DMS79 (cell line): ENCODE measurements at places on chromosomes 3 and 15.

- no peak for DNase-seq
Measured at GRCh38 chr3:127454968-127455367, 135.6 kb downstream of the TPRA1 start.

- DNase-seq: no peak
Measured at GRCh38 chr3:23979569-23979968, 34.5 kb downstream of the NR1D2 start.

DNA sequence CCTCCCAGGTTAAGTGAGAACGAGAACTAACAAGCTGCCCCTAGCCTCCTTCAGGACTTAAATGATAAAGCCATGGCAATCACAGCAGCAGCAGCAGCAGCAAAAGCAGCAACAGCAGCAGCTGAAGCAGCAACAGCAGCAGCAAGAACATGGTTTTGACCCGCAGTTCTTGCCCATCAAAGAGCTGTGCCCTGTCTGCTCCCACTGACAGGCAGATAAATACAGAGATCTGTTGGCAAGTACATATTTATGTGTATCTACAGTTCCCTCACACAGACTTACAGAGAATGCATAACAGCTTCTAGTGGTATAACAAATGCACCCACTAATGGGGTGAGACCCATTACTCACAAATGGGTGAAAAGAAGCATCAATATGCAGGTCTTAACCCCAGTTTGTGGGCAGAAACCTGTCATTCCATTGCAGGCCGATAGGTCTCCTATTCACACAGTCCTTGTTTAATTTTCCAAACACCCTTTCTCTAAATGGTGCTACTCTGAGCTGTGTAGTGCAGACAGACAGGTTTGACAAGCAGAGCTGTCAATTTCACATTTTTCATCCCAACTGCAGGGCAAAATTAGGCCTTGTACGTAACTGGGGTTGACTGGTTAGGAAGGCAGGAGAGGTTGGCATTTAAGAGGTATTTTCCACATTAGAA is 316.3 kb downstream of the TIGIT start:
- DNase-seq: no peak

- DNase-seq: no peak
Measured at GRCh38 chr15:78065973-78066946, 11.3 kb downstream of the TBC1D2B start.

- DNase-seq: no peak
Measured at GRCh38 chr15:42955518-42955917, 34.9 kb upstream of the TTBK2 start.

DNA sequence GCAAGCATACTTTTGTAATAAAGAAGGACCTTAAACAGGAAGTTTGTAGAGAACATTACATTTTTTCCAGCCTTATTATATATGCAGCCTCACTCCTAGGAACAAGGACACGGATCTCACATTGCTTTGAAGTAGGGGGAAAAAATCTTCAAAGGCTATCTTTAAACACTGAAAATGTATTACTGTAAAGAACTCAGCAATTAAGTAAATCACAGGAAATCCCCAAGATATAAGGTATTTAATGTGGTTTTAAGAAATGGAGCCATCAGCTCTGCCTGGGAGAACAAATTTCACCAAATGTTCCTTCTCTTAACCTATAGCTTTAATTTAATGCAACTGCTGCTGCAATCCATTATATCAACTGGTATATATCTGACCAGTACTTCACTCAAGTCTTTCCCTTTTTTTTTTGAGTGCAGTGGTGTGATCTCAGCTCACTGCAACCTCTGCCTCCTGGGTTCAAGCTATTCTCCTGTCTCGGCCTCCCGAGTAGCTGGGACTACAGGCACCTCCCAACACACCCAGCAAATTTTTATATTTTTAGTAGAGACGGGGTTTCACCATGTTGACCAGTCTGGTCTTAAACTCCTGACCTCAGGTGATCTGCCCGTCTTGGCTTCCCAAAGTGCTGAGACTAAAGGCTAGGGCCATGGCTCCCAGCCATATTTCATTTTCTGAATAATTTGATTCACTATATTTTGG is 2.8 kb downstream of the BTLA start:
- DNase-seq: no peak

DNA sequence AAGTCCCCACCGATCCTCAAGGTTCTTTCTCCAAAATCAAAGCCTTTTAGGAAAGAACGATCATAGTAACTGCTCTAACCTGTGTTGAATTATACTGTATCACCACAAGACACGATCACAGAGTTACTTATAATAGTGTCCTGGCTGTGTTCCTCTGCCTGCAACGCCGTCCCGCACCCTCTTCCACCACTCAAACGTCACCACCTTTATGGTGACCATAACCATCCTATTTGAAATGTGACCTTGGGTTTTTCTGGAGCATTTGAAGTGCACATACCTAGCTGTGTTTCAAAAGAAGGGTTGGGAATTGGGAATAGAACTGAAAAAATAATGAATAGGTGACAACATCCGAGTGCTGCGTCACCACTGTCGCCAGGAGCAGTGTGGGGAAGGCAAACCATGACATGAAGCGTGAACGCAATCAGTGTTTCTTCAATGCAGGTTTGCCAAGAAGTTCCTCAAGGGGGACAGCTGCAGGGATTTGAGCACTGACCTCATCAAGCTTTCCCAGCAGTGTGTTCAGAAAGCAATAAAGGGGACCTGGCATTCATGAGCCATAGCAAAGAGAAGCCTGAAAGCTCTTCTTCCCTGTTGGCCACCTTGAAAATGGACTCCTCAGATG is 769 bp upstream of the SELENOS start:
- DNase-seq: no peak

- DNase-seq: no peak
Measured at GRCh38 chr3:121111914-121112612, 204.1 kb downstream of the STXBP5L start.

GRCh38 chr3:136749091-136749490 is 3.1 kb downstream of the STAG1 start:
- DNase-seq: no peak

DNA sequence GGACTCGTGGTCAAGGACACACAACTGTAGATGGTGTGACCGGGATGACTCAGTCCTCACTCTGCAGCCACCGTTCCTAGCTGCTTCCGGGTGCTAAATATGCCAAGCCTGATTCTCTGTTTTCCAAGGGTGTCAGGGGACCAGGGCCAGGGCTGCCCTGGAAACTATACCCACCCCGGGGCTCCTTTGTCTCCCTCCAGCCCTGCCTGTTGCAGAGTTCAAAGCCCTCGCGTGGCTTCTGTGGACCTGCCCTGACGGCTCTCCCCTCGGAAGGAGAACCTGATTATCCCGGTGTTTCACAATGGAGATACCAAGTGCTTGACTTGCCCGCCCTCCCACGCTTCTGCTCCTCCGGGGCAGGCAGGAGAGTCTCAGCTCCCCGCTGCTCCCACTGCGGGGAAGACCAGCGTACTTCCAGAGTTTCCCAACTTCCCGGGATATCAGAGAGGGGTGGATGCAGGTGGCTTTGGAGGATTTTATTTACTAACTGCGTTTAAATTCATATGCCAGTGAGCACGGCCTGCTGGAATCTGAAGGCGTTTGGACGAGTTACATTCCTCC is 125.0 kb downstream of the ASB7 start:
- DNase-seq: no peak

DNA sequence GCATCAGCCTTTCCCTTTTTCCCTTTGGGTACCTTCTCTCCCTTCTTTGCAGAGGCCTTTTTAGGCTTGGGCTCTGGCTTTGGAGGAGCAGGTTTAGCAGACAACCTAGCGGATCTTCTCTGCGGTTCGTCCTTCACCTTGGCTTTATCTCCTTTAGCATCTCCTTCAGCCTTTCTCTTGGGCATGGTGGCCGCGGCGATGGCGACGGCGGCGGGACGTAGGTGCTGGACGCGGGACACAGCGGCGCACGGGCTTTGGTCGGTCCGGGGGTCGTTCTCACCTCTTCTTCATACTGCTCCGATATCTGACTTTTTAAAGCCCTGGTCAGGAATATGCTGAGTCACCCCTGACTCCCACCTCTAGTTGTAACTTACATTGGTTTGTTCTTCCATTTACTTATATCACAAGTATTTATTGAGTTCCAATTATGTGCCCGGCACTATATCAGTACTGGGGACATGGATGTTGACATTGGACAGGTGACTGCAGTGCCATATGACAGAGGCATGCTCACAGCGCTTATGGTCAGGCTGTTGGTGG is 43.1 kb upstream of the SH3BP5 start:
- DNase-seq: no peak

DNA sequence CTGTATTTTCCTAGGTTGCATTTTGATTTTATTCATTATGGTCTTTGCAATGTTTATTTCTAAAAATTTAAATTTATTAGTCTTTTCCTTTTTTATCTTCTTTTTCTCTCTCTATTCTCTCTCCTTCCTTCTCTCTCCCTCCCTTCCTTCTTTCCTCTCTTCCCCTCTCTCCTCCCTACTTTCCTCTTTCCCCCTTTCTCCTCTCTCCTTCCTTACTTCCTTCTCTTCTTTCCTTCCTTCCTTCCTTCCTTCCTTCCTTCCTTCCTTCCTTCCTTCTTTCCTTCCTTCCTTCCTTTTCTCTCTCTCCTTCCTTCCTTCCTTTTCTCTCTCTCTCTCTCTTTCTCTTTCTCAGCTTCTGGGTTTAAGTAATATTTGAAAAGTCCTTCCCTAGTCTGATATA is 72.8 kb upstream of the RASGRF1 start:
- no peak for DNase-seq

- DNase-seq: no peak
Measured at GRCh38 chr3:12353796-12354525, 65.1 kb downstream of the PPARG start.

- DNase-seq: no peak
Measured at GRCh38 chr3:50572158-50572557, 2.8 kb downstream of the HEMK1 start.

DNA sequence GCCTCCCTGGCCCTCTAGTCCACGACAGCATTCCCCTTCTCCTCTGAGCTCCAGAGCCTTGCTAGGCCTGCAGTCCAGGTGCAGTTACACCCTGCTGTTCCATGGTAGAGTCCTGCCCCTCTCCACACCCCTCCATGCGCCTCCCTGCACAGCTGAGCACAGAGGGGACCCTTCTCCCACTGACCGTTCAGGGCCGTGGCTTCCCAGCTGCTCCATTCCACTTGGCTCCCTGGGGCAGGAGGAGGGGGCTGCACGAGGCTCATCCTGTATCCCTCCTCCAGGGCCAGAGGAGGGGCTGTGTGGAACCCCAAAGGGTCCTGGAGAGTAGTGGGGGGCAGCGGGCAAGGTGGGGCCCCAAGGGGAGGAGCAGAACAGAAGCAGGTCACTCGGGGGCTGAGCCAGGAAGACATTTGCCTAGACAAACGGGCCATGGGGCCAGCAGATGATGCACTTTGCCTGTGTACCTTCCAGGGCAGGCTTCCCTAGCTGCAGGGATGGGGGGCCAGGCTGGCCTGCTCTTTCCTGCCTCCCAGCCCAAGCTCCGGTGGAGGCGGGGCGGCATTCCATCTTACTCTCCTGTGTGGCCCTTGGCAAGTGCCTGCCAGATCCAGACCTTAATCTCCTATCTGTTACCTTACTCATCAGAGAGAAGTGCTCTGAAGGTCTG is 20.7 kb upstream of the GOLGA6C start:
- no peak for DNase-seq

DNA sequence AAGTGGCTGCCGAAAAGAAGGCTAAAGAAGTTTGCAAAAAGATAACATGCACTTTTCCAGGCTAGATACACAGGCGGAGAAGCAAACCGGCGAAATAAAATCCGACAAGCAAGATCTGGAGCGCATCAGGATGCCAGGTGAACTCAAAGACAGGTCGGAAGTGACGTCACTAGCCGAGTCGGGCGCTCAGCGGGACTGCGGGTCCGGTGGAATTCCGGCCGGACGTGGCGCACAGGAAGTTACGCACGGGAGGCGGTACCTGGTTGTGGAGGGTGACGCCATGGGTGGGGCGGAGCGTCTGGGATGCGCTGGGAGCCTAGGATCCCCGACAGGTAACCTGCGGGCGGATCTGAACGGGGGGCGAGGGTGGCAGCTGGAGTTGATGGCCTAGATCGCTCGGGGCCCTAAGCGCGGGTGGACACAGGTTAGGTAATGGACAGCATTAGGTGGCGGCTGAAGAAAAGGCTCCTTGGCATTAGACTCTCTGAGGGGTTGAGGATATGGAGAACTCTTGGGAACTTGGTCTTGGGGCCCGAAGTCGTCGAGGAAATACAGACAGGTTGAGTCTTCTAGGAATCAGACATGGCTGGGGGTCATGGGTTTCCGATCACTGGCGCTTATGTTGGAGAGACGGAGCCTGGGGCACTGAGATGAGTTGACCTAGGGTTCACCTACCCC is 29.0 kb upstream of the EHHADH start:
- DNase-seq: peak; percentile 94

DNA sequence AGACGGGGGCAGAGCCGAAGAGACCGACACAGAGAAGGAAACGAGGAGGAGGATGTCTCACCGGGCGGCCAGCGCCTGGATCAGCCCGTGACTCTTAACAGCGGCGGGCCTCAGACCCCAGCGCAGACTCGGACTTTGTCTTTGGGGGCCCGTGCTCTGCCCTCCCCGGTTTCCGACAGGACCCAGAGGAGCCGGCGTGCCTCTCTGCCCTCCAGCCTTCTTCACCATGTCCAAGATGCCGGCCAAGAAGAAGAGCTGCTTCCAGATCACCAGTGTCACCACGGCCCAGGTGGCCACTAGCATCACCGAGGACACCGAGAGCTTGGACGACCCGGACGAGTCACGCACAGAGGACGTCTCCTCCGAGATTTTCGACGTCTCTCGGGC is 1.0 kb downstream of the TSC22D2 start:
- no peak for DNase-seq

DNA sequence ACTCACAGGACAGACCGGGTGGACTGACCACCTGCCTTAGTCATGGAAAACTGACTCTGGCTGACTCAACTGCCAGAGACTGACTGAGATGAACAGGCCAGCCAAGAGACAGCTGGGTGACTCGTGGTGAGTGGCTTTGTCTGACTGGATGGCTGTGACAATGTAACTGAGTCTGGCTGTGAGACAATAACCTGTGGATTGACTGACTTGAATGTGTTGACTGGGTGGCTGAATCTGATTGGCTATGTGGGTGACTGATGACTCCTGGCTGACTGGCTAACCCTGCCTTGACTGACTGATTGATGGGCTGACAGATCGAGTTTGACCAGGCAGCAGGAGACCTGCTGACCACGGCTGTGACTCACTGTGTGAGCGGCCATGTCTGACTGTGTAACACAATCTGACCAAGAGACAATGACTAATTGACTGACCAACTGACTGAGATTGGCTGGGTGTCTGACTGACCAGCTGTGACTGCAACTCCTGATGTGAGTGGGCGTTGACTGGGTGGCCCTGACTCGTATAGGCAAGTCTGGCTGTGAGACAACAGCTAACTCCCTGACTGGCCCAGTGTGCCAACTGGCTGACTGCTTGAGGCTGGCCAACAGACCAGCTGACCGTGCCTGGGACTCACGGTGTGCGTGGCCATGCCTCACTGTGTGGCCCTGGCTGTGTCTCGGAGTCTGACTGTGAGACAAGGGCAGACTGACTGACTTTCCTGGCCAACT is 509.1 kb downstream of the SHQ1 start:
- DNase-seq: no peak

DNA sequence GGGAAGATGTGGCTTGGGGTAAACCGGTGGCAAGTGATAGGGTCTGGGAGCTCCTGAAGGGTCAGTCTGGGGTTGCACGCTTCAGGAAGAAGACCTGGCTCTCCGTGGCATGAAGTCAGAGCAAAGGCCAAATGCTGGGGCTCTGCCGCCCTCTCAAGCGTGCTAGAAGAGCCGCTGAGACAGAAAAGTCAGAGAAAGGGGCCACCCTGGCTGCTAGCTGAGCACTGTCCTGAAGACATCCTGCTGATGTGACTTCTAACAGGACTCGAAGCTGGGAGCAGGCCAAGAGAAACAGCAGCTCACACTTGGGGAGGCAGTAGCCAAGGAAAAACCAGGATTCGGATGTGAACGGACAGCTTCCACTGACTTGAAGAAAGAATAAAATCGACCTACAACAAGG is 270.4 kb downstream of the OCA2 start:
- no peak for DNase-seq
